ENCODE measurements at places on chromosomes 2 and 18.

- no peak for DNase-seq
These were observed 154.5 kb downstream of the RTN4 start for GRCh38 chr2:54895730-54896129.

- DNase-seq = no peak
These were observed 213.3 kb upstream of the MMADHC start for GRCh38 chr2:149800624-149801542.

- DNase-seq = no peak
These were observed 306.6 kb upstream of the SOX11 start for GRCh38 chr2:5385596-5385995.

- DNase-seq = no peak
These were observed 54.4 kb downstream of the SCN3A start for GRCh38 chr2:165149439-165149838.

GRCh38 chr2:105426626-105427292 is 27.9 kb upstream of the FHL2 start:
- DNase-seq = no peak

GRCh38 chr2:204486805-204487204 is 58.5 kb upstream of the PARD3B start:
- no peak for DNase-seq

DNA sequence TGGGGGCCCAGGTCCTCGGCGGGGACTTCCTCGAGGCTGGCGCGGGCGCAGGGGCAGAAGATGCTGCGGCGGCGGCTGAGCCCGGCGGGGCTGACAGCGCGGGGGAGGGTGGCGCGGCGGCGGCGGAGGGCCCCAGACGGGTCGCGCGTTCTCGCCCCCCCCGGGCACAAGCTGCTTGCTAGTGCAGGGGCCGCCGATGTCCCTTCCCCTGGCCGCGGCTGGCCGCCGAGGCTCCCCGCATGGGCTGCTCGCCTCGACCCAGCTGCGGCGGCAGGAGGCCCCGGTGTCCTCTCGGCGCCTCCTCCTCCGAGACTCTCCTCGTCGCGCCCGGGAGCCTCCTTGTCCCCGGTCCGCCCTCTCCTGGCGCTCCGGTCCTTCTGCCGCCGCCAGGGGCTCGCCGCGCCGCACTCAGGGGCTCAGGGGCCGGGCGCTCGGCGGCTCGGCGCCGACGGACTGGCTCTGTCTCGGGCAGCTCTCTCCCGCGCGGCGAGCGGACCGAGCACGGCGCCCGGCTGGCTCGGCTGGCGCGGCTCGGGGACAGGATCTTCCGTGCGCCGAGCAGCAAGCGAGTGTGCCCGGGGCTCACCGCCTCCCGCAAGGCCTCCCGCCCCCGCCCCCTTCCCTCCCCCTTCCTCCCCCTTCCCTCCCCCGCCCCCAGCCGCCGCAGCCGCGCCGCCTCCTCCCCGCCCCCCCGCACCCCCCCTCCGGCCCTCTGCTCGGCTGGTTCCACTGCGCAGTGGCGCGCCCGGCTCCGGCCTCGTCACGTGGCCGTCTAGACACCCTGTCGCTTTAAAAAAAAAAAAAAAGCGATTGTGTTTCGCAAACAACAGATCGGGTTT is 902 bp upstream of the SMAD7 start:
- DNase-seq = peak; percentile 42

GRCh38 chr2:227423656-227424499 is 36.1 kb upstream of the SCYGR1 start:
- no peak for DNase-seq

- no peak for DNase-seq
These were observed 293.9 kb upstream of the PARD3B start for GRCh38 chr2:204251158-204251997.

DNA sequence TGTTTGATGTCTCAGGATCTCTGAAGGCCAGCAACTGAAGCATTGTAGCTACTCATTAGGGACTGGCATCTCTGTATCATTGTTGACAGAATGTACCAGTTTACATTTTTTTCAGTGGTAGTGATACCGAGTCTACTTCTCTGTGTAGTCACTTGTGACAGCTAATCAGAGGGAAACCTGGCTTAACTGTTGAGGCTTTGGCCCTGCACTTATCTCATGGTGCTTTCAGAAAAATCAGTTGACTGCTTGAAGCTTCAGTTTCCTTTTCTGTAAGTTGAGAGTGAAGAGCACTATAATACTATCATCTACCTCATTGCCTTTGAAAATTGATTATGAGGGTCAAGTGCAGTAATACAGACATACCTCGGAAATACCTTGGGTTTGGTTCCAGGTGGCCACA is 90.0 kb downstream of the COMMD1 start:
- DNase-seq = no peak

DNA sequence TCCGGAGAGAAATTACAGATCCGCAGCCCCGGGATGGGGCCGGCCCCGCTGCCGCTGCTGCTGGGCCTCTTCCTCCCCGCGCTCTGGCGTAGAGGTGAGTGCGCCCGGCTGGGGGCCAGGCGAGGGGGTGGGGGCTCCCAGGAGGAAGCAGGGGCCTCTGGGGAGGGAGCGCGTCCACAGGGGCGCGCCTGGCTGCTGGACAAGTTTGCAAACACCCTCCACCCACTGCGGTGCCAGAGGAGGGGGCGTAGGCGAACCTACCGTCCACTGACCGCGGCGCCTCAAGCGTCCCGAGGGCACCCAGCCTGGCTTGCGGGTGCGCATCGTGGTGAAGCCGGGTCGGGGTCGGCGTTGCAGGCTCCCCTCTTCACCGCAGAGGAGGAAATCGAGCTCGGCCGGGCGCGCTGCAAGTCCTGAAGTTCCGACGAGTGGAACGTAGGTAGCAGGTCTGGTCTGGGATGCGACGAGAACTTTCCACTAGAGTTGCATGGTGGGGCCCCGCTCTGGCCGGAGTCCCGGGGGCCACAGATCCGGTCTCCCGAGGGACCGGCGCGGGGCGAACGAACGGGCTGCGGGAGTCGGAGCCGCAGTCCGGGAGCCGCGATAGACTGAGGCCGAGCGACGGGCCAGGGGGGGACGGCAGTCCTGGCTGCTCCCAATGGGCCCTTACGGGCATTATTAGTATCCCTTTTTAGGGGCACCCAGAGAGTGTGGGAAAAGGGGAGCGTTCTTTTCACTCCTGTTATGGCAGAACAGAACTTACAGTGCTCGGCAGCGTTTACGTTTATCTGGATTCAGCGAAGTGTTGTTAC is 502 bp downstream of the MERTK start:
- no peak for DNase-seq

DNA sequence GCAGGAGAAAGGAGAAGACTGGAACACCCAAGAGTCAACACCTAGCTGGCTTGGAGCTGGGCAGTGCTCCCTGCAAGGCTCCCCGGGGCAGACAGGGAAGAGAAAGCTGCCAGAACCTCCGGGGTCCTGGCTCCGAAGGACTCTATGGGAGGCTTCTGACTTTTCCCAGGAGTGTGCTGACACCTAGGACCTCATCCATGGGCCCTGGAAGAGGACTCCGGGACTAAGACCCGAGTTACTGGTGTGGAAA is 37.8 kb upstream of the ATP6V1B1 start:
- DNase-seq = no peak

- no peak for DNase-seq
These were observed 515.3 kb downstream of the DSC3 start for GRCh38 chr18:30527226-30527625.

- DNase-seq = no peak
These were observed 67.7 kb upstream of the ARHGAP28 start for GRCh38 chr18:6661692-6662415.

DNA sequence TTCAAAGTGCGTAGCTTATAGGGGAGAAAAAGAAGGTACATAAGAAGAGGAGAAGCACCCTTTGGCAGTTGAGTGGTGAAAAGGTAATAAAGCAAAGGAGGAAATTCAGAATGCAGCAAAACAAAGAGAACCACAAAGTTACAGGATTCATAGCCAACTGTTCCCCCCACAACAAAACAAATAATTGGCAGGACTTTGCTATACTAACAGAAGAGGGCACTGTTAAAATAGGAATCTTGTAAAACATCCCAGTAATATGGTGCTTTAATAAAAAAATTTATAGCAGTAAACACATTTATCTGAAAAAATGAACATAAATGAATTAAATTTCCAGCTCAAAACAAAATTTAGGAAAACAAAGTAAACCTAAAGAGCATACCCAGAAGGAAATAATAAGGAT is 42.3 kb downstream of the R3HDM1 start:
- no peak for DNase-seq

DNA sequence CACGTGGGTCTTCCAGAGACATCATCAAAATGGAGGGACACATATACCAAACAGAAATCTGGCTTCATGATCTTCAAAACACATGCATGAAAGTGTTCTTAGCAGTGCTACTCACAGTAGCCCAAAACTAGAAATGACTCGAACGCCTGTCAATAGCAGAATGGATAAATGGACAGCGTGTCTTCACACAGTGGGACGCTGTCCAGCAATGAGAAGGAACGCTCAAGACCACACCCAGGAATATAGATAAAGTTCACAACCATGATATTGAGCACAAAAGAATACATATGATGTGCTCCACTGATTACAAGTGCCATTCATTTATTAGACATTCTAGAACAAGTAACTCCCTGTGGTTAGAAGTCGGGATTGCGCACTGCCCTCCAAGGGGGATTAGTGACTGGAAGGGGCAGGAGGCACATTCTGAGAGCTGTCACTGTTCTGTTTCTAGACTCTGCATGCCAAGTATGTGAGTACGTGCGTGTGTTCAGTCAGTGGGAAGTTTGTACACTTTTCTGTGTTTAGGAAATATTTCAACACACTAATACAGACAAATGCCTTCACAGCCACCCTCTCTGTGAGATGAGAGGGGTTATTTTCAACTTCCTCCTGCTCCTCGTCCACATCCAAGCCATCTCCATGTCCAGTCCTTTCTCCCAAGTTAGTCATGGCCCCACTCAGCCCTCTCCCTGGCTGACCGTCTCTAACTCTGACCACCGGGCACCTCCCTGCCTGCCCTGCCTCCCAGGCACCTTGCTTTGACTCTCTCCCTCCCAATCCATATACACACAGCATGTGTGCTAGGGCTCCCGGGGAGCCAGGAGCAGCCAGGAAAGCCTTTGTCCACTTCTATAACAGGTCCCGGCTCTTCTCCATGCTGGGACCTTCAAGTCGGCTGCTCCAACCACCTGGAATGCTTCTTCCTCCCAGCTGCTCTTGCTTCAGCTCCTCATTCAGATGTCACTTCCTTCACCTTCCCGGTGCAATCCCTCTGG is 26.9 kb upstream of the TNS1 start:
- no peak for DNase-seq

DNA sequence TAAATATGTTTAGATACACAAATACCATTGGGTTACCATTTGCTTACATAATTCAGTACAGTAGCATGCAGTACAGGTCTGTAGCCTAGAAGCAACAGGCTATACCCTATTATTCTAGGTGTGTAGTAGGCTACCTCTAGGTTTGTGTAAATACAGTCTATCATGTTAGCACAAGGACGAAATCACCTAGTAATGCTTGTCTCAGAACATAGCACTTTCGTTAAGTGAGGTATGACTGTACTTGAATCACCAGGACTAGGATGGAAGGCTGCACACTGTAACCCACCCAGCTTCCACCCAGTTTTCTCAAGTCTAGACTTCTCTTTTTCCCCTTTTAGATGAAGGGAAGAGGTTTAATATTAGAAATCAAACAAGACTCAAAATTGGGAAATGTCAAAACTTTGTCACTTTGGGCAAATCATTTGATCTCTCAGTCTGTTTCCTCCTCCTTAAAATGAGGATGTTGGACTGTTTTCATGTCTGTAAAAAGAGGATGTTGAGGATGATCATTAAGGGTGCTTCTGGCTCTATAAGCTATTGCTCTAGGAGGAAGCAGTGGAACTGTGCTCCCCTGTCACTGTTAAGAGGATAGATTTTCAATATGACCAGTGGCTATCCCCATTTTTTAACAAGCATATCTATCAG is 3.7 kb upstream of the SOCS6 start:
- no peak for DNase-seq

- DNase-seq = no peak
These were observed 533 bp downstream of the HPCAL1 start for GRCh38 chr2:10303181-10303693.

GRCh38 chr18:12880541-12880910 is 3.5 kb downstream of the PTPN2 start:
- no peak for DNase-seq

DNA sequence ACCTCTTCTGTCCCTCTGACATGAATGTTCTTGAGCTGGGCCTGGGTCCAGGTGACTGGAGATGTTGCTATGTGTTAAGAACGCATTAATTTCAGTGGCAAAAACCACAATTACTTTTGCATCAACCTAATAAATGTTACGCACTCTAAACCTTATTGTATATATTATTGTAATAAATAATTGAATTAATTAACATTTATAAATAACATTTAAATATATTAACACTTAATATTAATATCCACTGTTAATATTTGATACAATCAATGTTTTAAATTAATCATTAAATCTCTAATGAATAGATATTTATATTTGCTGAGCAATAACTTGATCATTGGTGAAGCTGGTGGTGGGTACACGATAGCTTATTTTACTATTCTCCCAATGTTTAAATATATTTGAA is 97.4 kb downstream of the KCNF1 start:
- DNase-seq = no peak

DNA sequence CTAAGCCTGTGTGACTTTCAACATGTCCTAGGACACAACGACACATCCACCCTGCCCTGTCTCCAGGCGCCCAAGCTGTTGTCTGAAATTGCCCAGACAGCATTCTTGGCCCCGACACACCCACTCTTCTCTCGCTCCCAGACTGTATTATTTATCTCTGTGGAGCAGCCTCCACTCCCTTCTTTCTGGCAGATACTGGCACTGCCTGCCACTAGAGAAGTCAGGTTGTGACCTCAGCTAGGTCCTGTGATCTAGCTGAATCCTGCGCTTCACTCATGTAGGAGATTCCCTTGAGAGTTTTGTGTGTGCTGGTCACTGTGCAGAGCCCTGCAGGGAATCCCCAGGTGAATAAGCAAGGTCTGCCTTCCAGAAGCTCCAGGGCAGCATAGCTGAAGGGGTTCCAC is 77.1 kb upstream of the TNP1 start:
- no peak for DNase-seq

GRCh38 chr2:212073360-212073759 is 465.2 kb downstream of the ERBB4 start:
- DNase-seq = no peak

DNA sequence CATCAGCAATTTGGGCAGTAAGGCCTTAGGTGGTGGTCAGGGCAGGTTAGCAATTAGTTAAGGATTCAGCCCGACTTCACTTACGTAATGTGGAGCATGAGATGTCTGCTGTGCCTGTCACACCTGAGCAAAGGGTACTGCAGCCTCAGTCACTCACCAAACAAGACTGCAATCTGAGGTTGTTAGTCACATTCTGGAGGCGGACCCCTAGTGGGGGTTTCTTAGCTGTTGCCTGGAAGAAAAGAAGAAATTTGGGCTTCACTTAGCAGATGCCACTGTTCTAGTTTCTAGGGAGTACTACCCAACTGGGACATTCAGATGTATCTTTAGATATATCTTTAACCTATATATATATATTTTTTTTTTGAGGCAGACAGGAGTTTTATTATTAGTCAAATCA is 529.9 kb downstream of the SLC4A3 start:
- DNase-seq = no peak
